ENCODE measurements at places on chromosomes 11 and 22. TPM values are rescaled to one million over a fixed set of nuclear protein-coding genes. Genes with fewer than 3 reads are reported as not detected.

TRIM29 gene
- not detected for total RNA-seq

MS4A15 gene
- not detected for total RNA-seq

CRYBA4 gene
- not detected for total RNA-seq

MMP12 gene
- not detected for total RNA-seq

CLCF1 gene
- 0.60 TPM for total RNA-seq

POTEH gene
- not detected for total RNA-seq

NKAPD1 gene
- 23.8 TPM for total RNA-seq

UBQLN3 gene
- total RNA-seq = not detected

CALCA gene
- total RNA-seq = not detected

Data from activated naive CD4-positive, alpha-beta T cell treated with anti-CD3 and anti-CD28 coated beads, Interleukin-2, amount 10 ng/mL, durations not matched to agents 5 hours and 36 hours (primary cell).